ENCODE measurements at places on chromosomes 12 and 14.

- no peak for DNase-seq
Measured at GRCh38 chr14:65906344-65906743, 493.8 kb downstream of the FUT8 start.

DNA sequence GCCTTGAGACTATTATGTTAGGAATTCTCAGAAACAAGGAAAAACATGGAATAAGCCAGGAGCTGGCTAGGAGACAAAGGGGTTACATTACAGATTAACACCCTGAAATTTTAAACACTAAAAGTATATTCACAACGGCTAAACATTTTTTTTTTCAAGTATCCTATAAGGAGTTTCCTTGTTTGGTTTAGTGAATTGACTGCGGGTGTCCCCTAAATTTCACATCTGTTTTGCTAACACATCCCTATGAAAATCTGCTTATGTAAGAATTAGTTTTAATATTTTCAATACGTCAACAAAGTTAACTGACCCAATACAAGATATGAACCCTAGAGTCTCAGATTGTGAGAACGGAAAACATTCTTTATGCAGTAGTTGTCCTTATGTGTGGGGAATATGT is 19.0 kb downstream of the TAOK3 start:
- DNase-seq, result no peak

- DNase-seq, result no peak
Measured at GRCh38 chr14:49961270-49962222, 68.7 kb downstream of the ARF6 start.

DNA sequence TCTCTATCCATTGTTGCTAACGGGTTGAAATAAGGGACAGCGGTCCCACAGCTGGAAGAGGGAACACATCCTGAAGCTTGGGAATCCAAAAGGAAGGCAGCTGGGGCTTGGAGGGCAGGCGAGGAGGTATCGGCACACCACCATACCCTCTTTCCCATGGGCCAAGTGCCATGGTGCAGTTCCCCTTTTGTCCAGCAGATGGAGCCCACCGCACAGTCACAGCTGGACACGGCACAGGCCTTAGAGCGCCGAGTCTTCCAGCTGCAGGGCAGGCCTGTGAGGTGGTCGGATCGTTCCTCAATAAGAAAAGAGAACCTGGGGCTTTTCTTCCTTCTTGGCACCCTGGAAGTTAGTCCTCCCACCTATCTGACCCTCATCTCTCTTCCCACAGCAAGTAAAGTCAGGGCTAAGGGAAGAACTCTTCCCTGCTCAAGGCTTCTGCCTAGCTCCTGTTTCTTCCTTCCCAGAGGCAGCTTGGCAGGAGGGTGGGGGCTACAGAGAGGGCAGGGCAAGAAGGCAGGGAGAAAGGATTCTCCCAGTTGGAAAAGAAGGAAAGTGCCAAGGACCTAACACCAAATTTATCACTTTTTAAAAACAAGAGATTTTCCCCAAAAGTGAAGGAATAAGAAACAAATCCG is 8.6 kb downstream of the PPP1R1A start:
- DNase-seq, result peak; percentile 37

- DNase-seq, result no peak
Measured at GRCh38 chr12:107651571-107652449, 33.8 kb upstream of the PWP1 start.

- DNase-seq, result no peak
Measured at GRCh38 chr14:87207756-87208155, 785.2 kb downstream of the GALC start.

GRCh38 chr14:24806061-24806678 is 172.2 kb upstream of the GZMB start:
- DNase-seq, result peak; percentile 47

GRCh38 chr12:42459336-42459847 is 130.2 kb downstream of the PRICKLE1 start:
- DNase-seq, result no peak

DNA sequence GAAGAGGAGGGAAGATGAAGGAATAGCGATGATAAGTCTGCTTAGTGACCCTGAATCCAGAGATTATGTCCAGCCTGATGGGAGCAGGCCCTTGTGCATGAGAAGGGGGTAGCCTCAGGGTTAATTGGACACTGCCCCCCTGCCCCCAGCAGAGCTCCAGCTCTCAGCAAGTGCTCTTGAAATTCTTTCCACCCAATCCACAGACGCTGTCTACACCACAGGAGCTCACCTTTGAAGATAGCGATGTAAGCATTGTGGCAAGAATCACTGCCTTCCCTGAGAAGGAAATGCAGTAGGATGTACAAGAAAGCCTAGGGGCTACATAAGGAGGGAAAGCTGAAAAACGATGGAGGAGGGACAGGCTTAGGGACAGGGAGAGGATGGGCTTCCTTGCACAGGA is 39.4 kb downstream of the CRACR2A start:
- no peak for DNase-seq

- no peak for DNase-seq
Measured at GRCh38 chr14:75972801-75973421, 8.9 kb downstream of the TGFB3 start.

GRCh38 chr12:89622115-89622514 is 86.5 kb downstream of the ATP2B1 start:
- no peak for DNase-seq

- DNase-seq, result no peak
Measured at GRCh38 chr14:100241279-100241678, 2.3 kb downstream of the YY1 start.

DNA sequence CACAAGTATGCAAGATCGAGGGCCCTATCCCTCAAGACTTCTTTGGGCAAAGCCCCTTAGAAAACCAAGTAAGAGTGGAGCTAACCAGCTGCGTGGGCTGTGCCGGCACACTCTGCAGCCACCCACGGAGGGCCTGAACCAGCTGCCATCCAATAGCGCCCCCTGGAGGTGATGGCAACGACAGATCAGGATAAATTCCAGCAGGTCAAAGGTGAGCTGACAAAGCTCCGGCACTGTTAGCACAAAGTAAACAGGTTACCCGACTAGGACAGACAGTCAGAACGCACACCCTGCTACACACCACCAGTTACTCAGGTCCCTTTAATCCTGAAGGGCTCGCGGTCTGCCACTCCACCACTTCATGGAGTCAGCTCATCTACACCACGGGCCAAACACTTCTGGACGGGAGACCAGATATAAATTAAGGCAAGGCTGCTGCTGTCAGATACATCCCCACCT is 4.9 kb downstream of the ZBTB39 start:
- peak; percentile 58 for DNase-seq

DNA sequence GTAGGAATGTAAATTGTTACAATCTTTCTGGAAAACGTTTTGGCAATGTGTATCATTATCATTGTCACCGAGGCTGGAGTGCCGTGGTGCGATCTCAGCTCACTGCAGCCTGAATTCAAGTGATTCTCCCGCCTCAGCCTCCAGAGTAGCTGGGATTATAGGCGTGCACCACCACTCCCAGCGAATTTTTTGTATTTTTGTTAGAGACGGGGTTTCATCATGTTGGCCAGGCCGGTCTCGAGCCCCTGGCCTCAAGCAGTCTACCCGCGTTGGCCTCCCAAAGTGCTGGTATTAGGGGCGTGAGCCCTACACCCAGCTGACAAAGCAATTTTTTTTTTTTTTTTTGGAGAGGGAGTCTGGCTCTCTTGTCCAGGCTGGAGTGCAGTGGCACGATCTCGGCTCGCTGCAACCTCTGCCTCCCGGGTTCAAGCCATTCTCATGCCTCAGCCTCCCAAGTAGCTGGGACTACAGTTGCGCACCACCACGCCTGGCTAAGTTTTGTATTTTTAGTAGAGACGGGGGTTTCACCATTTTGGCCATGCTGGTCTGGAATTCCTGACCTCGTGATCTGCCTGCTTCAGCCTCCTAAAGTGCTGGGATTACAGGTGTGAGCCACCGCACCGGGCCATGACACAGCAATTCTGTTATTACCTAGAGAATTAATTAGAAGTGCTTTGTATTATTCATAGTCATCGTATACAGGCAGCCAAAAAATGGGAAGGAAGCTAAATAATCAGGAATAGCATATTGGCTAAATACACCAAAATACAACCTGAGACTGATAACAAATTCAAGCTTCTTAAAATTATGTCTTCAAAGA is 1.2 kb downstream of the ACTR6 start:
- no peak for DNase-seq

DNA sequence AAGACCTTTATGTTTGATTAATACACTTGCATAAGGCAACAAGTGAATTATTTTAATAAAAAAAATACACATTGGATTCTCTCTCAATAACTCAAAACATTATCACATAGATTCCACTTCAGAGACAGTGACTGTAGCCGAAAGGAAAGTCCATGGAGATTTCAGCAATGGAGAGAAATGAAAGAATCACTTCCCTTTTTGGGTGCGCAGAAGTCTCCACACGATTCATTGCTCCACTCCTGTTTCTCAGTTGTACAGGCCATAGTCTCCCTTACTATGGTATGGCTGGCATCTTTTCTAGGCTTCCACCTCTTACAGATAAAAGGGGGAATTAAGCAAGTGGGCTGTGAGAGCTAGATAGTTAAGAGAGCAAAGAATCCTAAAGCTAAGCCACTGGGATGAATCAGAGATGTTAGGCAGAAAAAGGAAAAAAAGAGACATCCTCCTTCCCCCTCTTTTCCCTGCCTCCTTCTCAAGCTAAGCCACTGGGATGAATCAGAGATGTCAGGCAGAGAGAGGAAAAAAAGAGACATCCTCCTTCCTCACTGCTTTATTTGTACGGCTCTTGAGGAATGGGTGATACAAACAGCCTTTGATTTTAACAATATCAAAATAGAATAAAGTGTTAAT is 16.3 kb downstream of the ST8SIA1 start:
- peak; percentile 28 for DNase-seq

DNA sequence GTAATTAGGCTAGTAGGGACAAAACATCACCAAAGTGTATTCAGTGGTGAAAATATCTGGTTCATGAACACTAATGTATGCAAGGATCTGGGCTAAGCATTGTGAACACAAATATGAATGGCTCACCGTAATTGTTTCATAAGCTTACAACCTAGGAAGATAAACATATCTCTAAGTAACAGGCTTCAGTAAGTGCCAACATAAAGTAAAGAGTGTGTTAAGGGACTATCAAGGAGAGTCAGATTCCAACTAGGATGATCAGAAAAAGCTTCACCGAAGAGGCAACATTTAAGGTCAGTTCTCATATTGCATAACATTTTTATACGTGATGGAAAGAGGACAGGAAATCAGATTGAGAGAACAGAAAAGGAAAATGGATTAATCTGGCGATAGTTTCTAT is 29.4 kb downstream of the ABCC9 start:
- no peak for DNase-seq
